NCI-H1092 treated with DMSO at 0.1 percent for 48 hours (cell line): ENCODE measurements at places on chromosomes 3 and 15.

DNA sequence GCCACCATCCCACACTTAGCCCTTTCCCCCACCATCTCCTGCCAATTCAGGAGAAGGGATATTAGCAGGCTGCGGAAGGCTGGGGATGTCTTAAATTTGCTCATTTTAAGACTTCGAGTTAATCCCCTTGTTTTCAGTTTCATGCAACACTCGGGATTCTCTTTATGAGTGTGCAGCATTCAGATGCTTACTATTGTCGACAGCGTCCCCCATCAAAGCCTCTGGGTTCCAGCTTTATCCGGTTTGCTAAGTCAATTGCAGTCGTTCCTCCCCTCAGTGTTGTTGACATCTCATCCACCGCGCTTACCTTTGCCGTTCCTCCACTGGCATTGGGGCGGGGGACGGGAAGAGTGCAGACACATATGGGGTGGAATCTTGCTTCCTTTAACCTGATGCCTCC is 220.2 kb downstream of the VPS13C start:
- DNase-seq, result no peak

GRCh38 chr3:130425484-130425883 is 80.0 kb downstream of the COL6A5 start:
- DNase-seq, result no peak

GRCh38 chr15:100683434-100683833 is 81.0 kb downstream of the ASB7 start:
- no peak for DNase-seq

DNA sequence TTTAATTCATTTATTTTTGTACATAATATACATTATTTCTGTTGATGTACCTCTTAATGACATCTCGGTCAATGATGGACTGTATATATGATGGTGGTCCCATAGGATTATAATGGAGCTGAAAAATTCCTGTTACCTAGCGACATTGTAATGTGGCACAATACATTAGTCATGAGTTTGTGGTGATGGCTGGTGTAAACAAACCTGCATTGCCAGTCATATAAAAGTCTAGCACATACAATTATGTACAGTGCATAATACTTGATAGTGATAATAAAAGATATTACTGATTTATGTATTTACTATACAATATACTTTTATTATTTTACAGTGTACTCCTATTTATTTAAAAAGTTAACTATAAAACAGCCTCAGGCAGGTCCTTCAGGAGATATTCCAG is 15.1 kb downstream of the TTC14 start:
- DNase-seq, result no peak

GRCh38 chr3:65829228-65829627 is 209.5 kb downstream of the MAGI1 start:
- DNase-seq, result no peak

DNA sequence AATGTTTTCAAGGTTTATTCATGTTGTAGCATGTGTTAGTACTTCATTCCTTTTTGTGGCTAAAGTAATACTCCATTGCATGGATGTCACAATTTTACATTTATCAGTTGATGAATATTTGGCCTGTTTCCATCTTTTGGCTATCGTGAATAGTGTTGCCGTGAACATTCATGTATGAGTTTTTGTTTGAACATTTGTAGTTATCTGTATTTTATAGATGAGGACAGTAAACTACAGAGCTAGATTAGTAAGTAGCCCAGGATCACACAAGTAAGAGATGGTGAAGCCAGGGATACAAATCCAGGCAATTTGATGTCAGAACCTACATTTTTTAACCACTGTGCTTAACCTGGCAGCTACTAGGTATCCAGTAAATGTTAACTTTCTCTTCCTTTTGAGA is 63.2 kb downstream of the ASTE1 start:
- no peak for DNase-seq

- DNase-seq, result peak; percentile 66
Measured at GRCh38 chr15:64067564-64068030, 21.3 kb upstream of the DAPK2 start.

DNA sequence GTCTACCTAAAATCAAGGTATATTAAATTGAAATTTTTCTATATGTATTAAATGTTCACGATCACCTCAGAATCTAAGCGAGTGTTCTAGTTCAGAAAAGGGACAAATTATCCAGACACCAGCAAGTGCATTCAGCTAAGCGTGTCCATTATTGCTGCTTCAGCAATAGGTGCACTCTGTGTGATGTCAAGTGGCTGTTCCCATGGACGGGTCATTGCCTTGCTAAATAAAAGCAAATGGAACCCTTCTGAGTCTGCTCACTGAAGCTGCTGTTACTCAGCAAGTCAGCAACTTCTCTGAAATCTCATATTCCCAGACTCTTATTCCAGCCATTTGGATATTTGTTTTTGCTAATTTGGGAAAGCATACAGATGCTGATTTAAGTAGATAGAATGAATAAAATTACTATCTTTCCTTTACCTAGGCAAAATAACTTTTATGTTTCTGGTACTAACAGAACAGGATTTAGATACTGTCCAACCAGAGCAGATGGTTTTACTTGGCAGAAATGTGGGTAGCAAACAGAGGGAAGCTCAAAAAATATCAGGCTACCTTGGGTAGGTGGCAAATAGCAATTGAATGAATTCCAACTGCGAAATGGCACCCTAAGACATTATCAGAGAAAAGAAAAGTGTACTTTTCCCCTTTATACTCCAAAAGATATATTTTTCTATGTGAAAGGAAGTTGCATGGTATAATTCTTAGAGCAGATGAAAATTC is 407.0 kb downstream of the GAP43 start:
- peak; percentile 22 for DNase-seq

DNA sequence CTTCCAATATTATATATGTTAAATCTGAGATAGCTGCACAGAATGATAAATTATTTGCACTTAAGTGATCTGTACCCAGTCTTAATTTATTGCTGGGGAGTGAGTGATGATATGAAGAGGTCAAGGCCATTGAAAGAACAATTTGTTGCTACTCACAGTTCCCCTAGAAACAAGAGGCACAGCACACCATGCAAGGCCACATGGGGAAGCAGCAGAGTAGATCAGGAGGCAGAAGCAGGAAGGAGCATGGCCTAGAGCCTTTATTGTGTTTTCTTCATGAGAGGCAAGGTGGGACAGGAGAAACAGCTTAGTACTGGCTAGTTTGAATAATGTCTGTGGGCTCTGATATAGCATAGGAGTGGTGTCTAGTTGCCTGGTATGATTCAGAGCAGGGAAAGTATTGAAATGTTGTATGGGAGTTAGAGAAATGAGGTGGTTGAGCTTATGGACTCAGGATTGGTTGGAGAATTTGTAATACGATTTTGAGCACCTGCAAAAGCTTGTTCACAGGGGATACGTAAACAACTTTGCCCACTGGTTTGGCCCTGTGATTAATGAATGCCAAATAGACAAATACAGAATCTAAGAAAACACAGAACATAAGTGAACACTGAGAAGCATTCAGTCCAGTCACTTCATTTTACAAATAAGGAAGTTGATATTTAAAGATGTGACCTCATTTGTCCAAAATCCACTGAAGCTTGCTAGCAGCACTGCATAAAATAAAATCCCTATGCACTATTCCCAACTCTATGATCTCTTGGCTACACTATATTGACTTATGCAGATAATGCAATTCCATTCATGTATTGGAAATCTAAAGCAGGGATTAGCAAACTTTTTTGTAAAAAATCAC is 71.7 kb downstream of the TMCO5A start:
- DNase-seq, result no peak

GRCh38 chr15:75651810-75652543 is 4.3 kb downstream of the SNX33 start:
- DNase-seq, result no peak

DNA sequence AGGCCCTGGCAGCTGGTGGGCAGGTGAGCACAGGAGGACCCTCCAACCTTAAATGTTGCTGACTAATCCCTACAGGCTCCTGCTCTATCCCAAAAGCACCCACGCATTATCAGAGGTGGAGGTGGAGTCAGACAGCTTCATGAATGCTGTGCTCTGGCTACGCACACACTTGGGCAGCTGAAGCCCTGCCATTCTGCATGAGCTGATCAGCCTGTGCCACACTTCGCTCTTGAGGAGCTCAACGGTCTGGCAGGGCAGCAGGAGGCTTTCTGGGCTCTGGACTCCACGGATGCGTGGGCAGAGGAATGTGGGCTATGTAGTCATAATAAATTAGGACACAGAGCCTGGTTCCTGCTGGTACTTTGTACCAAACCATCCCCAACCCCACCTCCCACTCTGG is 6.1 kb downstream of the MST1 start:
- DNase-seq, result no peak

GRCh38 chr3:169661361-169662131 is 2.0 kb downstream of the MECOM start:
- peak; percentile 80 for DNase-seq
